ENCODE measurements at places on chromosomes 5 and 9.
A peak's percentile ranks its signal among the peaks of the same experiment; 100 is the strongest.

GRCh38 chr5:131000289-131000688 lies 164.8 kb downstream of the HINT1 start:
- DNase-seq, result no peak

- no peak for DNase-seq
Observed at GRCh38 chr9:38047301-38048251, 21.5 kb downstream of the SHB start.

DNA sequence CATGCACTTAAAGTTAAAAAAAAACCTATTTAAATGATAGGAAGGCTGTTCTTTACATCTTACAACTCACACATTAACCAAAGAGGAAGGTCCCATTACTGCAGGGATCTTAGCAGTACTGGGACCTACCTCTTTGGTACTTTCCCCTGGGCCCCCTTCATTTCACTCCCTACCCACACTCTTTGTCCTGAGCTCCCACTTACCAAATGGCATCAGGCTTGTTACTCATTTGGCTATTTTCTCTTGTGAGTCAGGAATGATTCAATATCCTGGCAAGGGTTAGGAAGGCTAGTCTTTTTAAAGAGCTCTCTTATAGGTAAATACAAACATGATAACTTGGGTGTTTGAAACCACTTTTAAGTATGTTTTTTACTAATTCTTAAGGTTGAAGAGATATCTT lies 117.4 kb upstream of the ELL2 start:
- peak; percentile 59 for DNase-seq

- DNase-seq, result no peak
Observed at GRCh38 chr5:172118891-172119290, 69.1 kb downstream of the STK10 start.

- DNase-seq, result no peak
Observed at GRCh38 chr9:120791161-120791560, 2.1 kb downstream of the FBXW2 start.

Data from stimulated activated CD4-positive, alpha-beta T cell treated with anti-CD3 and anti-CD28 coated beads, Interleukin-15, amount 100 ng/mL, for 24 hours (primary cell).